ENCODE measurements at places on chromosomes 2 and 18. TPM values are rescaled to one million over a fixed set of nuclear protein-coding genes. Genes with fewer than 3 reads are reported as not detected.

Gene AGAP1
- 1.7 TPM for total RNA-seq

DNA sequence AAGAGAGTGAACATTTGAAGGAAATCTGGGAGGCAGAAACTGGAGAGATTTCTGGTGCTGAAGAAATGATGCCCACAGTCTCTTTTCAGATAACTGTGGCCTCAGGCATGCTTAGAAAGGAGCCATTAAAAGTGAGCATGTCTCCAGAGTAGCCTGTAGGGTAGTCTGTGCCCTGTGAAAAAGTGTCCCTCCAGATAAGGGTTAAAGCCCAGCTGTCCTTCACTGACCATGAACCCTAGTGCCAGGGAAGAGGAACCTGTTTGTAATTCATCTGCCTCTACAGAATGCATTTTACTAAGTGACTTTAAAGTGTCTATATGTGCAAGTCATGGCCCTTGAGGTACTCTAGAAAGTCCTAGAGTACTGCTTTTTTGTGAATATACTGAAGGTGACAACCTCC lies 30.5 kb upstream of the EHBP1 start:
- DNase-seq = no peak
- no peak overlapping the region for H3K4me3 ChIP-seq
- no peaks in the 10 kb centered on the region for H3K36me3 ChIP-seq
- H3K27me3 ChIP-seq = no peaks in the 10 kb centered on the region
- no peaks in the 10 kb centered on the region for H3K4me1 ChIP-seq

Gene ANKRD23
- total RNA-seq = 3.4 TPM

GRCh38 chr2:221792971-221793521 lies 220.9 kb upstream of the EPHA4 start:
- no peaks in the 10 kb centered on the region for H3K36me3 ChIP-seq
- no peaks in the 10 kb centered on the region for H3K4me1 ChIP-seq
- no peak overlapping the region for H3K4me3 ChIP-seq
- H3K27me3 ChIP-seq = no peaks in the 10 kb centered on the region
- no peak for DNase-seq

GRCh38 chr2:85933753-85934594 lies 45.2 kb upstream of the ST3GAL5 start:
- no peak for DNase-seq
- H3K4me1 ChIP-seq = peaks cover 16% of the 10 kb centered on the region

Gene HTR2B
- 1.1 TPM for total RNA-seq

All from thymus (tissue), 14 donors.